ENCODE measurements at places on chromosomes 5 and 9.

GRCh38 chr5:79729679-79730078 is 40.0 kb downstream of the CMYA5 start:
- no peak for DNase-seq

- DNase-seq = no peak
Measured at GRCh38 chr5:96733771-96734500, 71.8 kb downstream of the CAST start.

DNA sequence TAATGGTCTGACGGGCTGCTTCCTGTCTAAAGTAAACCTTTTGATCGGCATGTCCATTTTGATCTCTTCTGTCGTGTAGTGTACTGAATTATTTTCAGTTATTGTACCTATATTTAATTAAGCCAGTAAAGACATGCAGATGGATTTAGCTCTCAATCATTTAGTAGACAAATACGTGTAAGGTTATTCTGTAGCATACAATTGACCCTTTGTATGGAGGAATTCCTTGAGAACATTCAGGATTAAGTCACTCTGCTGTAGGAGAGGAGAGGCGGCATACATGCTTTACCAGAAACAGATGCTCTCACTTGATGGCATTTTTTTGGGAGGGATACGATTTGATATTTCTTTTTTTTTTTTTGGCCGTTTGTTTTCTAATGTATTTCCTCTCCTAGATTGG is 141.0 kb downstream of the PBX3 start:
- DNase-seq = peak; percentile 37

GRCh38 chr5:122668552-122668951 is 106.3 kb upstream of the SNX2 start:
- no peak for DNase-seq

DNA sequence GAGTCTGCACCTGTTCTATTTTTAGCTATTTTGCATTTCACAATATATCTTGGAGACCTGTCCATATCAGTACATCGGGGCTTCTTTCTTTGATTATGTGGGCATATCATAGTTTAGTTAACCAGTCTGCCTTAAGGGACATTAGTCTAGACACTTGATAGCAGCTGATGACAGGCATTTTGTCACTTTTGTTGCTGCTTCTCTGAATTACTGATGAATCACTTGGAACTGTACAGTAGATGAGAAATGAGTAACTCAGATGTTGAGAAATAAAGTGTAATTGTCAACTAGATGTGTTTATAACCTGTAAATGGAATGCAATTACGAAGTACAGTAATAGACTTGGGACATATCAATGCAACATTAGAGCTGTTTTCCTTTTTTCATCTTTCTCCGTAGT is 7.1 kb downstream of the ZFP2 start:
- no peak for DNase-seq

GRCh38 chr5:174945853-174946252 is 221.5 kb downstream of the MSX2 start:
- no peak for DNase-seq

DNA sequence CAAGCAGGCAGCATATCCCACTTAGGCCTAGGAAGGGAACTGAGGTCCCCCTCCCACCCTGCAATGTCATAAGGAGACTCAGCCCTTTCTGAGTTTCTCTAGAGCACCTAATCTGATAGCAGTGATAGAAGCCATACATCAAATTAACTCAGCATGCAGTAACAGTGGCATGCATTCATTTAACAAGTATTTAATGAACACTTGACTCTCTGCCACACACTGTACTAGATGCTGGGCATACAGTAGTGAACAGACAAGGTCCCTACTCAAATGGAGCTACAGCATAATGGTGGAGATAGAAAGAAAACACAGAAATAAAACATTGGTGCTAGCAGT is 58.6 kb downstream of the SLC22A5 start:
- no peak for DNase-seq

DNA sequence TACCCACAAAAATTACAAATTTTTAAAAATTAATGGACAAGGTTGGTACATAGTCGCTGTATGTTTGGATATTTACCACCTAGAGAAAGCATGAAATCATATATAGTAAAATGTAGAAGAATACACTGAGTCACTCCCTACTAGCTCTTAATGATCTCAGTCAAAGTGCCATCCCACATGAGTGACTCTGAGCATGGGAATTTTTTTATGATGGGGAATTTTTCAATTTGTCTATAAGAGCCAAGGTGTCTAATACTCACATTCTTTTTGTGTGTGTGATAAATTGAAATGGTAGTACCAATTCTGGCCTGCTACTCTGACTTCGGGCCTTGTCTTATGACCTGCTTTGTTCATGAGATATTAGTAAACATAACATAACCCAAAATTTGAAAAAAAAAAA is 483.2 kb downstream of the CDH10 start:
- DNase-seq = no peak

DNA sequence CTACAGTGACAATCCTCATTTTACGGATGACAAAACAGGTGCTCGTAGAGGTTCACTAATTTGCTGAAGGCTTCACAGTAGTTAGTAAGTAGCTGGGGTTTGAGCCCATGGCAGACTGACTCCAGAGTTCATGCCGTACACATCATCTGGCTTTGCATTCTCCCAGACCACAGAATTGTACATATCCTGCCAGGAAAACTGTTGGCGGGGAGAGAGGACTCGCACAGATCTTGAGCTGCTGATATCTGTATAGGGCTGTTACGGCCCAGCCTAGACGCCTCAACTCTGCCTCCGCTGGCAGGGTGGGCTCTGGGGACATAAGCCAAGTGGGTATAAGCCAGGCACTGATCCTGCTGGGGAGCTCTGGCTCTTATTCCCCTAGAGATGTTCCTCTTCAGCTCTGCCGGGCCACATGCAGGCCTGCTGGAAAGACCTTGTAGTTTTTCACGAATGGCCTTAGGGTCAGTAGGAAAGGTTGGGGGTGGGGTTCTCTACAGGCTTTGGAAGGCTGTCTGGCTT is 16.3 kb downstream of the LARP1 start:
- peak; percentile 86 for DNase-seq

GRCh38 chr5:34484216-34484920 is 171.8 kb upstream of the RAI14 start:
- DNase-seq = no peak

DNA sequence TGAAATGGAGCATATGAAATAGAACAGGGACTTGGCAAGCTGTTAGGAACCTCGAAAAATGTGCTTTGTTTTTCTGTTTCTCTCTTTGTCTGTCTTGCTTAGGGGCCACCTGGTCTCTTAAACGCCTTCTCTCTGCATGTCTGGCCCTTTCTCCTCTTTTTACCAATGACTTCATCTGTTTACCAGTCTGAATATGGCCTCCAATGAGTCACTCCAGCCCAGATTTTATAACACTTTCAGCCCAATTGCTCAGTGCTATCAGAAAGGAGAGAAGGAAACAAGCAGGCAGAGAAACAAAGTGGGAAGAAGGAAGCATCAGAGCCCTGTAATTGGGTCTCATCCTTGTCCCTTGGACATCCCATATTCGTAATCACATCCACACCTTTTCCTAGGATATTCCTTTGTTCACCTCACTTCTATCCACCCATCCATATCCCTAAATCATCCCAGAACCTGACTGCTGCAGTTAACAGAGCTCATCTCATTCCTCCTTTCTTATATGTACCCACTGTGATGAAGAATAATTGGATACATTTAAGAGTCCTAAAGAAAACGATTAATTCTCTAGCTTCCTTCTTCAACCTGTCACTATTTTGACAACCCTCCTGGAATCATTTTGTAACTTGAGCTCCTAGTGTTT is 151.8 kb upstream of the GPR151 start:
- peak; percentile 60 for DNase-seq

GRCh38 chr5:179298181-179298993 is 46.9 kb downstream of the ADAMTS2 start:
- DNase-seq = no peak

GRCh38 chr9:4784403-4784802 is 8.3 kb upstream of the RCL1 start:
- DNase-seq = no peak

GRCh38 chr5:55450050-55450765 is 84.6 kb downstream of the PLPP1 start:
- DNase-seq = peak; percentile 70

GRCh38 chr5:78129597-78129996 is 164.9 kb downstream of the AP3B1 start:
- DNase-seq = no peak

DNA sequence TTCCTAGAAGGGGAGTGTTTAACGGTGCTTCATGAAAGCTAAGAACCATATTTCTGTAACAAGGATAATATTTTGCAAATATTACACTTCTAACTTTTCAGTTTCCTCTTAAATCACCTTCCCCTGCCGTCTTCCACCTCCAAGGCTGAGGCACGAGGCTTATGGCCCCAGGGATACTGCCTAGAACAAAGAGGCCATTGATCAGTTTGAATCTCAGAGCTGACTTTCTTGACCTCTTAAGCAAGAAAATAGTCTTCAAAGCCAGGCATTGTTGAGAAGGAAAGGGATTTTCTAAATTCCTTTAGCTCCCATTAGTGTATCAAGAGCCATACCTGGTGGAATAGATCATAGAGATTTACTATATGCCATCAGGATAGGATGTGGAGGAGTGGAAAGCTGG is 566.2 kb downstream of the BNC2 start:
- no peak for DNase-seq

DNA sequence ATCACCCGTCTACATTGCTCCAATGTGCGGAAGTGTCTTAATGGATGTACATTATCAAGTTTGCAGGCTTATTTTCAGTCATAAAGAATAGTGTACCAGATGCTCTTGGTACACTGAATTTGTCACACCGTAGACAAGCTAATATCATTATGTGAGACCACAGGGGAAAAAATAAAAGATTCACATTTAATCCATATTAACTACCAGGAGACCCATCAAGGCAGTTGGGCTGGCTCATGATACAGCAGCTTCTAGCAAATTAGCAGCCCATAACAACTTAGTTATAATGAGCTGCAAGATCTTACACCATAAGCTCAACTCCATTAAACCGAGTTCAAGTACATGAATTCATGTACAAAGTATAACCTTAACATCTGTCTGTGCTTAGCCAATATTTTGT is 324.9 kb downstream of the CTNND2 start:
- DNase-seq = no peak

- DNase-seq = peak; percentile 25
Measured at GRCh38 chr5:14946815-14947620, 75.4 kb upstream of the ANKH start.

GRCh38 chr5:7592910-7593309 is 197.0 kb downstream of the ADCY2 start:
- DNase-seq = no peak

DNA sequence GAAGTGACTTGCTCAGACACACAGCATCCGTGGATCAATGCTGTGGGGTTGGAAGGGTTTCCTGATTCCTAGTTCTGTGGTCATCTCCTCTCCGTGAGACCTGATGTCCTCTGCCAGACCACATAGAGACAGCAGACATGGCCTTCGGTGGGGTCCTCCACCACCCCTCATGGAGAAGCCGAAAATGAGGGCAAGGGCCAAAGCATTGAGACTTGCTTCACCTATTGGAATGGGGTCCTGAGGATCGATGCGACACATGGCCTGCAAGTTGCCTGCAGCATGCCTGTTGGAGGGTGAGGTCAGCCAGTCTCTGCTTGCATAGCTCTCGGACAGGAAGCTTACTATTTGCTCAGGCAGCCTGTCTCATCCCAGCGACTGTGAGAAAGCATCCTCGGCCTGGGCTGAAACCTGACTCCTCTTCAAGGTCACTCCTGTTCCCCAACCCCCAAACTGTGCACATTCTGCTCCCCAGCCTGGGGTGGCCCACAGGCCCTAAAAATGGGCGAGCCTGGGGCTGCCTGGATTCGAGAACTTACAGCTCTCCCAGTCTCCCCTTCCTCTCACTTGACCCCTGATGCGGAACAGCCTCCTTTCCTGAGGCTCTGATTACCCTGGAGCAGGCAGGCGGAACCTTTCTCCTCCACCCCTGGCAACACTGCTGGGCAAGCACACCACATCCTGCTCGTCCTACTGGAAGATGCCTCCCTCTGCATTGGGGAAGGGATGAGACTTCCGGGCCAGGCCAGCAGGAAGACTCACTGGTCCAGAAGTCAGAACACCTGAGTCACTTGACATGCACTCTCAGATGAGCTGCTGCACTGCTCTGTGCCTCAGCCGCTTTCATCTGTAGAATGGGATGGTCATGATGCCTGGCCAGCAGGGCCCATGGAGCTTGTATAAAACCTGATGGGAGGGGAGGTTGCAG is 186.9 kb downstream of the RGS3 start:
- peak; percentile 76 for DNase-seq

All from EL (cell line).